ENCODE measurements at places on chromosomes 4 and X. TPM values are rescaled to one million over a fixed set of nuclear protein-coding genes. Genes with fewer than 3 reads are reported as not detected.

GRCh38 chr4:100079264-100079663 is 111.0 kb downstream of the DDIT4L start:
- DNase-seq = no peak

GRCh38 chr4:25872851-25873631 is 10.3 kb upstream of the SEL1L3 start:
- DNase-seq = peak; percentile 29

- peak; percentile 61 for DNase-seq
Observed at GRCh38 chr4:27000820-27001219, 140.2 kb downstream of the STIM2 start.

GRCh38 chrX:112612558-112612957 is 67.2 kb downstream of the LHFPL1 start:
- DNase-seq = no peak

DNA sequence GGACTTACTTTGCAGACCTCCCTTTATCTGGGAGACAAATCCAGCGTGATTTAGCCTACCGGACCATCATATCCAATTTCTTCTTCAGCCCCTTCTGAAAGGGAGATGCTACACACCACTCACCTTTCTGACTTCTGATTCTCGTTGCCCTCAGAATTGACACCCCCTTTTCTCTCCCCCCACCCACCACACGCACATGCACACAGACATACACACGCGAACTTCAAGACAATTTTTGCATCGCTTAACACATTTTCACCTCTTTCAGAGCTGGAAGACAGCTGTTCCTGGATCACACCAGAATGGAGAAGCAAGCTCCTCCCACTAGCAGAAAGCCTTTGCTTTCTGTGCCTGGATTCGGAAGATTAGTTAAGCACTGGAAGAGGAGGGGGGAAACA is 1.0 kb upstream of the SNCA start:
- DNase-seq = peak; percentile 20

GRCh38 chrX:153609917-153610835 is 11.2 kb upstream of the CCNQ start:
- peak; percentile 81 for DNase-seq

DNA sequence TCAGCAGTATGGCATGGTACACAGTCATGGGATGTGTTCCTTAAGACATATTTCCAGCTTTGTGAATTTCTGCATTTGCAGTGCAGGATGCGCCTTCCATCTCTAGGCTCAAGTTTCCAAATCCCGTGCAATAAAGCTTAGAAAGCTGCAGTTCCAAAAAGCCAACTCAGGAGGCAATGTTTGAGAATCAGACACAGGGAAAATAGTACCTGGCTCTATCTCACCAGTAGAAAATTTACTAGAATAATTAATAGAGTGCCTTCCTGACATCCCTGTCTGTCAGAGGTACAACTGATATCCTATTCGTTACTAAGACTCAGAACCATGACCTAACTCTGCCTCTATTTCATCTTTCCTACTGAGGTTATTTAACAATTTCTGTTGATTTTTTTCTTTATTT is 1333.0 kb downstream of the PCDH19 start:
- DNase-seq = no peak

- peak; percentile 52 for DNase-seq
Observed at GRCh38 chrX:76279007-76279406, 106.1 kb downstream of the PBDC1 start.

DNA sequence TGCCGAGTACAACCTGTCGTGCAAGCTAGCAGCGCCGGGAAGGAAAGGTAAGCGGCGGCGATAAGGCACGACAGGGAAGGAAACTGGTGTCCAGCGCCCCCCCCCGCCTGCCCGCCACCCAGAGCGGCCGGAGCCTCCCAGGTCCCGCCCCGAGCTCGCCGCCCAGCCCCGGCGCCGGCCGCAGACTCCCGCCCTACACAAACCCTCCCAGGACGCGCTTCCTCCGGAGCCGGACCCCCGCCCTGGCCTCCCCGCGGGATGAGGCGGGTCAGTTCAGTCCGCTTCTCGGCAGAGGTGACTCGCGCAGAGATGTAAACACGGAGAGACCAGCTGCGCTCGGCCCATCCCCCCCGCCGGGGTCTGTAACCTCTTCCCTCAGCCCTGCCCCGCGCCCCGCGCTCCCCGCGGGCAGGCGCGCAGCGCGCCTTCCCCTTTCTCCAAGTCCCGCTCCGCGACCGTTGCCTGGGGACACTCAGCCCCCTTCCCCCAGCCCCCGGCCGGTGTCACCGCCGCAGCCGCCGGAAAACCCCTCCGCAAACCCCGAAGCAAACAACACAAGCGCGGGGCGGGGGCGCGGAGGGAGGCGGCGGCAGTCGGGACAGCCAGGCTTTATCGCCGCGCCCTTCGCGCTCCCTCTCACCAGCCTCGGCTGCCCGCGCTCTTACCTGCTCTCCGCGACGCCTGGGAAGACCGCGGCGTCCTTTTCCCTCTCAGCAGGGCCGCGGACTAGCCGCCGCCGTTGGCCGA is 543 bp downstream of the ELF2 start:
- DNase-seq = peak; percentile 86

DNA sequence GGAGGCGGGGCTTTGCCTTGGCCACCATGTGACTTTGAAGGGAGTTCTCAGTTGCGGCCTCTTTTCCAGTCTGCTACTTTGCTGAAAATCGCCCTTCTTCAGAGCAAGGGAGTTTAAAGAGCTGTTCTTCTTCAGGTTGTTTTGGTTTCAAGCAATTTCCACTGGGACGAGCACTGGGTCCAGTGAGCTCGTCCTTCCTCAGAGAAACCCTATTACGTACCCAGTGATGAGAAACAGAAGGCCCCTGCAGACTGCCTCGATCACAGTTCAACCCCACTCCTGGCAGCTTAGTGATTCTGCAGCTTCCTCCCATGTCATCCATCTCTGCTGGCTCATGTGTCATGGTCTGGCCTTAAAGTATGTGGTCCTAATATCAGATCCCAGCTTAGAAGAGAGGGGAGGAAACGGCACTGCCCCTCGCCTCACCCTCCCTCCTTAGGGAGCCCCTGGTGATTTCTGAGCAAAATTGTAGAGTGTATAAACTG is 7.8 kb upstream of the FAM149A start:
- no peak for DNase-seq

GRCh38 chr4:186627226-186627865 is 72.0 kb upstream of the MTNR1A start:
- DNase-seq = no peak

GRCh38 chr4:53591372-53591892 is at the start of gene LNX1:
TSS of gene LNX1 (minus strand) at chr4:53591486. CDS start at chr4:53574002, 17,484 bp downstream.
- peak; percentile 22 for DNase-seq

DNA sequence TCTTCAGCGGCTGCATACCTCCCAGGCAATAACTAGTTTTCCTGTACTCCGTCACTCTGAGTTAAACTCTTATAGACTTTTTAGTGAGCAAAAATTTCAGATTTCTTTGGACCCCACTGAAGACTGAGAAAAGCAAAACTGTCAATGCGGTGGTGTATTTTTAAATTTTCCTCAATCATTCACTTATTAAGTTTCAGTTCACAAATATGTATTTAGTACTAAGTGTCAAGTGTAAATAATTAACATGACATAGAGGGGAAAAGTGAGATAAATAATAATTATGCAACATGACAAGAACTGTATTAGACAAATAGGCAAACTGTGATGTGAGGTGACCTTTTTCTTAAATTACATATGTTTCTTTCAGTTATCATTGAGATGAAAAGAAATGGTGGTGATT is 124.4 kb downstream of the NAF1 start:
- no peak for DNase-seq

DNA sequence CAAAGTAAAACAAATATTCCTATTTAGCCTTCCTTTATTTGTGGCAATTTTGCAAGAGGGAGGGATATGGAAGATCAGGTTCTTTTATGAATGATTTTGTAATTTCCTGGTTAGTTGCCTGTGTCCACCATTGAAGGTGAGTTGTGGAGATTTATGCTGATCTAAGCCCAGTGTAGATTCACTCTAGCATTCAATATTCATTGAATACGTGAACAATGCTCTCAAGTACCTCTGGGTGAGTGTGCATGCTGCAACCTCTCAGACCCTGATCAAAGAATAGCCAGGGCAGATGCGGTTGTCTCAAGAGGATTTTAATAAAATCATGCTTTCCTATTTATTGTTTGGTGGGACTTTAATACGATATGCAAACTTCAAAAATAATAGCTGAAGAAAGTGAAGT is 628.4 kb downstream of the SPRY1 start:
- DNase-seq = no peak

- peak; percentile 82 for DNase-seq
Observed at GRCh38 chr4:56530269-56531148, 24.9 kb downstream of the ARL9 start.

- peak; percentile 47 for DNase-seq
Observed at GRCh38 chr4:140568507-140569306, at the start of gene UCP1. TSS of gene UCP1 (minus strand) at chr4:140568961. CDS start at chr4:140568729, 232 bp downstream.

- DNase-seq = no peak
Observed at GRCh38 chr4:103996637-103997036, 276.9 kb upstream of the TACR3 start.

- DNase-seq = peak; percentile 13
Observed at GRCh38 chrX:30865015-30865414, 24.0 kb downstream of the TAB3 start.

GRCh38 chr4:139984471-139984870 is 169.5 kb downstream of the MAML3 start:
- DNase-seq = no peak

- no peak for DNase-seq
Observed at GRCh38 chrX:39718981-39719380, 378.8 kb downstream of the BCOR start.

- DNase-seq = peak; percentile 69
Observed at GRCh38 chr4:78766650-78767049, 9.5 kb upstream of the BMP2K start.

DNA sequence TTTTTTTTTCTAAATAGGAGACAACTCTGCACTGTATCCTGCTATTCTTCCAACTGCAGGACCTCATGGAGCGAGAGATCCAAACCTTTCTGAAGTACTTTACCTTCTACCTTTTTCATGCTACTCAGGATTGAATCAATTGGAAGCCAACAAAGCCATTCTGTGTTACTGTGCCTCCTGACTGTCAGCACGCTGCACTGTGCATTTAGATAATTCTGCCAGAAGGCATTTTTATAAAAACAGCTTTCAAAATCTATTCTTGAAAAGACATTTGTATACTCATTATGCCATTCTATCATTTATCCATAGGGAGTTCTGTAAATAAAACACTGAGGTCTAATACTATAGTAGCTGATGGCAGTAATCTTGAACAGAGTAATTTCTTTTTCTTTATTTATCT is 142.8 kb downstream of the SLIT2 start:
- no peak for DNase-seq

DNA sequence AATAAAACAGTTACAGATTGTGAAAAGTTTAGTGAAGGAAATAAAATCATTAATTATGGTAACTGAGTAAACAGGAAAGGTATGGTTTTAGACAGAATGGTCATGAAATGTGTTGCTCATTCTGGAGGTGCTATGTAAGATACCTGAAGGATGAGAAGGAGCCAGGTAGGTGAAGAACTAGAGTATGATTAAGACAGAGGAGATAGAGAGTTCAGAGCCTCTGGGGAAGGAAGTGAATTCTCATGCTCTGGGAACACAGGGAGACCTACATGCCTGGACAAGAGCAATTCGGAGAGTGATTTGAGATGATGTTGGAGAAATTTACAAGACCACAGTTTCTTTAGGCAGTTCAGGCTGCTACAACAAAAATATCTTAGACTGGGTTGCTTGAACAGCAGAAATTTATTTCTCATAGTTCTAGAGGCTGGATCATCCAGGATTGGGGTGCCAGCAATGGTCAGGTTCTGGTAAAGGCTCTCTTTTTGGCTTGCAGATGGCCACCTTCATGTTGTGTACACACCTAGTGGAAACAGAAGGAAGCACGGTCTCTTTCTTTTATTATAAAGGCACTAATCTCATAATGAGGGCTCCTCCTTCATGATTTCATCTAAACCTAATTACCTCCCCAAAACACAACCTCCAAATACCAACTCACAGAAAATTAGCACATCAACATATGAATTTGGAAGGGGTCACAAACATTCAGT is 1416.1 kb downstream of the PCDH7 start:
- DNase-seq = no peak

- peak; percentile 50 for DNase-seq
Observed at GRCh38 chrX:1450361-1451161, 2.1 kb downstream of the ASMTL start.

- no peak for DNase-seq
Observed at GRCh38 chr4:151238477-151238876, 38.5 kb upstream of the PRSS48 start.

DNA sequence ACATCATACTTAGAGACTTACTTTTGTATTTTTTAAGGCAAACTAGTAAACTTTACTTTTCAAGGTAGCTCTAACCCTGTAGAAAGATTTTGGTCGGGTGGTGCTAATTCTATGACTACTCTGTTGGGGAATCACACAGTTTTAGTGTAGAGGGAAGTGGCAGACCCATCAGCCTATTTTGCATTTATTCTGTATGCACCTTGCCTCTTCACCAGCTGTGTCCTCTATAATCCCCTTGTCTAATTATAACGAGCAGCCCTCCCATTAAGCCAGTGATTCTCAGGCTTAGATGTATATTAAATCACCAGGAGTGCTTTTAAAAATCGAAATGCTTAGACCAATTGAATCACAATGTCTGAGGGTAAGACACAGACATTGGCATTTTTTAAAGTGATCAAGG is 78.1 kb downstream of the GALNT7 start:
- peak; percentile 23 for DNase-seq

DNA sequence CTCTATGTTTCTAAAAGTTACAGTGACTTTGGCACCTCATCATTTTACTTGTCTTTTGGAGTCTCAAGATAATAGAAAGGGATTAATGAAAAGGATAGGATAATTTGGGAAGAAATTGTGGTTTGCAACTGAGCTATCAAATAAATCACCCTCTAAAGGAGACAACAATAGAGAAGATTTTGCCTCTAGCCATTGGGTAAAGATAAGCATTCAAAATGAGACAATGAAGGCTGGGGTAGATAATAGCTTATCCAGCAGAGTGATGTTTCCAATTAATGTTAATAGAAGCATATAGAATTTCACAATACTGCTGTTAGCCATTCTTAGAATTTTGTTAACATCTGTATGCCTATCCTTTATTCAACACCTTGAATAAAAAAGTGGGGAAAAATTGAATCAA is 1177.6 kb downstream of the ADGRL3 start:
- no peak for DNase-seq

- peak; percentile 22 for DNase-seq
Observed at GRCh38 chrX:46627711-46628419, 54.3 kb downstream of the CHST7 start.

NEIL3 gene
- polyA plus RNA-seq = not detected

RTL9 gene
- not detected for polyA plus RNA-seq

ASB9 gene
- not detected for polyA plus RNA-seq

NUDT10 gene
- not detected for polyA plus RNA-seq

PNCK gene
- polyA plus RNA-seq = not detected

CT45A3 gene
- polyA plus RNA-seq = not detected

UGT2A3 gene
- not detected for polyA plus RNA-seq

FOXR2 gene
- not detected for polyA plus RNA-seq

MAB21L2 gene
- not detected for polyA plus RNA-seq

GATA1 gene
- 0.16 TPM for polyA plus RNA-seq

MAP7D2 gene
- polyA plus RNA-seq = 0.54 TPM

FGFR3 gene
- polyA plus RNA-seq = not detected

TRIM60 gene
- not detected for polyA plus RNA-seq

Data from B cell (primary cell).